Left colon (tissue), 2 donors: ENCODE measurements at places on chromosomes 4 and X. TPM values are rescaled to one million over a fixed set of nuclear protein-coding genes. Genes with fewer than 3 reads are reported as not detected.

Gene MAGEA6
- total RNA-seq = not detected

Gene MAGEH1
- total RNA-seq = 4.5 TPM

Gene FREM3
- not detected for total RNA-seq

Gene EIF1AX
- 76.3 TPM for total RNA-seq

Gene CT83
- not detected for total RNA-seq

Gene NEIL3
- 2.3 TPM for total RNA-seq

Gene FOXO4
- 54.2 TPM for total RNA-seq

Gene DGAT2L6
- not detected for total RNA-seq

Gene MAP7D3
- 1.4 TPM for total RNA-seq

Gene SLIT2
- total RNA-seq = 1.9 TPM

Gene CTAG2
- not detected for total RNA-seq

Gene UGT2B28
- not detected for total RNA-seq

Gene GLRB
- 0.75 TPM for total RNA-seq

Gene CXCR3
- total RNA-seq = 2.7 TPM

Gene CT45A5
- not detected for total RNA-seq

Gene SCML1
- total RNA-seq = 10.3 TPM

Gene ETNPPL
- total RNA-seq = not detected

Gene CXorf49
- total RNA-seq = not detected

Gene KDR
- total RNA-seq = 5.2 TPM

Gene SPANXB1
- total RNA-seq = not detected

Gene RHOXF2B
- not detected for total RNA-seq

Gene RBMXL3
- total RNA-seq = not detected

Gene DIAPH2
- 31.5 TPM for total RNA-seq

Gene RAB9B
- 1.3 TPM for total RNA-seq

Gene GSX2
- total RNA-seq = not detected

Gene MAGED1
- total RNA-seq = 96.6 TPM
